ENCODE measurements at places on chromosomes 13 and 19. TPM values are rescaled to one million over a fixed set of nuclear protein-coding genes. Genes with fewer than 3 reads are reported as not detected.

The NUMBL gene
- 22.0 TPM for total RNA-seq

The BCL3 gene
- 99.5 TPM for total RNA-seq

The MLLT1 gene
- total RNA-seq, result 59.2 TPM

The RASIP1 gene
- 2.2 TPM for total RNA-seq

The SH2D3A gene
- total RNA-seq, result 34.2 TPM

The ZNF723 gene
- total RNA-seq, result not detected

The ANGPTL8 gene
- total RNA-seq, result not detected

The IGFLR1 gene
- 6.9 TPM for total RNA-seq

The PRR22 gene
- 5.7 TPM for total RNA-seq

The RFXAP gene
- 2.4 TPM for total RNA-seq

The HSH2D gene
- 13.5 TPM for total RNA-seq

The PCSK4 gene
- total RNA-seq, result 4.1 TPM

The ZNF235 gene
- total RNA-seq, result 5.4 TPM

The PSG3 gene
- total RNA-seq, result not detected

The CACNG7 gene
- 0.16 TPM for total RNA-seq

The CRB3 gene
- 118 TPM for total RNA-seq

The FBXO27 gene
- 2.4 TPM for total RNA-seq

The KCNRG gene
- total RNA-seq, result 0.40 TPM

The HSPB6 gene
- 23.6 TPM for total RNA-seq

The OSCAR gene
- 1.6 TPM for total RNA-seq

The ZNF71 gene
- total RNA-seq, result 3.9 TPM

The ZNF682 gene
- 5.5 TPM for total RNA-seq

The ZFP14 gene
- 3.4 TPM for total RNA-seq

The KLK14 gene
- 0.52 TPM for total RNA-seq

The LHB gene
- not detected for total RNA-seq

The RAB3A gene
- 3.5 TPM for total RNA-seq

The LPAR6 gene
- 4.9 TPM for total RNA-seq

The TEX26 gene
- total RNA-seq, result not detected

The PEPD gene
- total RNA-seq, result 71.4 TPM

The PTH2 gene
- not detected for total RNA-seq

The ATXN8OS gene
- total RNA-seq, result not detected

The SYNE4 gene
- total RNA-seq, result 10.1 TPM

The SMIM44 gene
- total RNA-seq, result 4.3 TPM

The DENND1C gene
- total RNA-seq, result 2.5 TPM

The DKKL1 gene
- total RNA-seq, result not detected

The ADGRE3 gene
- total RNA-seq, result not detected

The PRRG2 gene
- total RNA-seq, result 16.2 TPM

The GAMT gene
- total RNA-seq, result 3.3 TPM

The PLPP2 gene
- 83.4 TPM for total RNA-seq

The IRF3 gene
- 190 TPM for total RNA-seq

The ZNF154 gene
- 2.0 TPM for total RNA-seq

The ZSCAN1 gene
- not detected for total RNA-seq

Data from colonic mucosa (tissue), 4 donors.